ENCODE measurements at places on chromosomes 6 and 20.

DNA sequence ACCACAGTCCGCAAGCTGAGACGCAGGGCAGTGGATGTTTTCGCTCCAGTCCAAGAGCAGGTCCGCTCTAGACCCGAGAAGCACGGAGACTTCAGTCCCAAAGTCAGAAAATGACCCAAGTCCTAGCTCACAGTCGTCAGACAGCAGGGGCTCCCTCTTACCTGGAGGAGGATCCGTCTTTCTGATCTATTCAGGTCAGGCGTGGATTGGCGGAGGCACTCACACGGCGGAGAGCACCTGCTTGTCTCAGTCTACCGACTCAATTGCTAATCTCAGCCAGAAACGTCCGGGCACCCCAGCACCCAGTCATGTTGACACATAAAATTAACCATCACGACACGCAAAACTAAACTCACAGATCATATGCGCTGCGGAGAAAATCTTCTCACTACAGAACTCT, 285.3 kb upstream of the CDH4 start:
- DNase-seq, result no peak

GRCh38 chr6:79612918-79613317, 18.2 kb upstream of the SH3BGRL2 start:
- no peak for DNase-seq

DNA sequence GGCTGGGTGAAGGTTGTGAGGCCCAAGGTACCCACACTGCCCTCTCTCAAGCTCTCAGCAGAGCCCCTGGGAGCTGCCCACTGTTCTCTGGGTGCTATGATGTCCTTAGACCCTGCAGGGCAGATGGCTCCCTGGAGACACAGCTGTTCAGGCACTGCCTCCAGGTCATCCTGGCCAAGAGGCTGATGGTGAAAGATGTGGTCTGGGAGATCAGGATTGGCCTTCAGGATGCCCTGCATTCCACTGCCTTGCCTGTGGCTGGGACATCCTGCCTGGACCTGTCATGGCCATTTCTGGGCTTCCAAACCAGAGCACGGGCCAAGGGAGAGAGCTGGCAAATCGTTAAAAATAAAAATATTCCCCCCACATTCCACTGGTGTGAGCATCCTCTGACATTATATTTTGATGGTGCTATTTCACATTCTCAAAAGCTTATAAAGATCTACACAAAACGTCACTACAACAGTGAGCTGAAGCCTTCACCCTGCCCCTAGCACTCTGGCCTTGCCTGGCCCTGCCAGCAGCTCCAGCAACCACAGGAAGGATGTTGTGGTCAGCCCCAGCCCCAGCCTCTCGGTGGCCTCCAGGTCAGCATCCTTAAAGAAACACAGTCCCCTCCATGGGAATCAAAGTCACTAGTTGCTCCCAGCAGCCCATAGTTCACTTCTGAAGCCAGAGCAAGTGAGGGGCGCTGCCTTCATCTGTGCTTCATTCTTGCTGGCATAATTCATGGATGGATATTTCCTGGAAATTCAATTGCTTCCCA, 13.5 kb upstream of the KCNK16 start:
- peak; percentile 36 for DNase-seq

DNA sequence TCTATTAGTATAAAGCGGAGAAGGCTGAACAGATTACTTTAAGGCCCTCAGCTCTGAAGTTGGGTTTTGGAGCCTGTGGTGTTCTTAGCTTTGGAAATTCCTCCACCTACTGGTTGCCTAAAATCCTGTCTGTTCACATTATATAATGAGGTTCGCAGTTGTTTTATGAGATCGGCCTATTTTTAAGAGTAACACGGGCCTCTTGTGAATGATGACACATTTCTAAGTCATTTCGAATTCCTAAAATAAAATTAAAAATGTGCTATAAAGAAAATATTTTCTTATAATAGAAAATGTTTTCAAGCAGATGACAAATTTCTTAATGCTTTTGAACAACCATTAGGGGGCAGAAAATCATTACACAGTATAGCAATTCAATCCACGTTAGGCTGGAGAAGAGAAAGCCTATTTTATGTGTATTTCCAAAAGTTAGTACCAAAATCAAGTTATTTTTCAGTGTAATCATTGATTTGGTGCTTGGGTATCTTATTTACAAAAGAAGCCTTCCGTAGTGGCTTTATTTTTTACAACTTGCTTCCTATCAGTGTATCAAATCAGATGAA, 15.8 kb upstream of the FAM8A1 start:
- peak; percentile 87 for DNase-seq

DNA sequence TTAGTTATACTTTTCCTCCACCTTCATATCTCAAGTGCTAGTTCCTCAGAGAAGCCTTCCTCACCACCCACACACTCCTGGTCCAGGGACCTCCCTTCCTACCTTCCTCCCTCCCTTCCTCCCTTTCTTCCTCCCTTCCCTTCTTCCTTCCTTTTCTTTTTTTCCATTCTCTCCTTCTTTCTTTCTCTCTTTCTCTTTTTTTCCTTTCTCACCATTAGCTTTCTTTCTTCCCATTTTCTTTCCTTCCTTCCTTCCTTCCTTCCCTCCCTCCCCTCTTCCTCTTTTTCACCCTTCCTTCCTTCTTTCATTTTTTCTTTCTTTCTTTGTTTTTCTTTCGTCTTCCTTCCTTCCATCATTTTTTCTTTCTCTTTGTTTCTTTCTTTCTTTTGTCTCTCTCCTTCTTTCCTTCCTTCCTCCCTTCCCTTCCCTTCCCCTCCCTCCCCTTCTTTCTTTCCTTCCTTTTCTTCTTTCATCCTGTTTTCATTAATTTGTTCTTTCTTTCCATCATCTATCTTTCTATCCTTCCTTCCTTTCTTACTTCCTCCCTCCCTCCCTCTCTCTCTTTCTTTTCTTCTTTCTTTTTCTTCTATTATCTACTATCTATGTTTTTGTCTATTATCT, 416.0 kb downstream of the PLCB1 start:
- DNase-seq, result no peak

GRCh38 chr6:44712353-44713111, 325.0 kb downstream of the CDC5L start:
- DNase-seq, result no peak

GRCh38 chr6:151142676-151143075, 97.1 kb upstream of the AKAP12 start:
- no peak for DNase-seq

- no peak for DNase-seq
Measured at GRCh38 chr6:142679907-142680700, 264.9 kb downstream of the HIVEP2 start.

GRCh38 chr6:56927538-56928453, 27.1 kb upstream of the BEND6 start:
- DNase-seq, result peak; percentile 13

GRCh38 chr6:157240960-157241311, 82.4 kb downstream of the TMEM242 start:
- no peak for DNase-seq

DNA sequence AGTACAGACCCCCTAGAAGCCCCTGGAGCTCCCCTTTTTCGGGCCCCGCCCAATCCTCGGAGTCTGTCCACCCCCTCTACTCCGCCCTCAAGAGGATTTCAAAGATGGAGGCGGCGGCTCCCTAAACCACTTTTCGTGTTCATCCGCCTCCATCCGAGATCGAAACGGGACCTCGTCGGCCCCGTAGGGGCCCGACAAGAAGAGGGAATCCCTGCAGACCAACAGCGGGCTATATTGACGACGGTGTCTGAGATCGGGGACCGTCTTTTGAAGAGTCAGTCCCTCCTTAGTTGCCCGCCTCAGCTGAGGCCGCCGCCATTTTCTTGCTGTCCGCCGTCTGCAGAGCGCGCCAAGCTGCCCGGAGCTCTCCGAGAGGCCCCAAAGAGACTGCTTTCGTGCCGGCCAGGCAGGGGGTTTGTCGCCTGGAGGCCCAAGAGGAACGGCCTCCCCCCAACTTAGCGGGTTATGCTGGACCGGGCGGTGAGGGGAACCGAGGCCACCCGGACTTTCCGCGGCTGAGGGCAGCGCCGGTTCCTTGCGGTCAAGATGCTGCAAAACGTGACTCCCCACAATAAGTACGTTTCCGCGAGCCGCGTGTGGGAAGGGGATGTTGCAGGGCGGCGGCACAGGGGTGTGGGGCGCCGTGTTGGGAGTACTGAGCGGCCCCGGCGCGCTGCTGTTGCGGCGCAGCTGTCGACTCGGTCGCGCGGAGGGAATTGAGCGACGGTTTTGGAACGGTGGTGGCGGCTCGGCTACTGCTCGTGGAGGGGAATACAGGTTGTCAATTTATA, 4.2 kb downstream of the BRD2 start:
- peak; percentile 84 for DNase-seq

DNA sequence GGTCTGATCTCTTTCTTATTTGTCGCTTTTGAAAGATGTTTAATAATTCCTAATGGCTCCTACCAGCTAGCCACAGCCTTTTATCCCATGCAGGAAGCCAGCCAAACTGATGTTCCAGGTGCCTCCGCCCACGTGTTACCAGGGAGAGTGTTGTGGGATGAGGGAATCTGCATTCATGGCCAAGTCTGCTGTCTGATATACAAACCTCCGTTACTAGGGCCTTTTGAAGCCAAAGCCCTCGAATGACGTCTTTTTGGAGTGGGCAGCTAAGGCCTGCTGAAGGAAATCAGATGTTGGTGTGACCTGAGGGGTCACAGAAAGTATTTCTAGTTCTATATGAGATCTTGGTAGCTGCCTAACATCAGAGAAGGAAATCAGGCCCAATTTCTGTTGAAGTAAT, 21.3 kb downstream of the STK35 start:
- no peak for DNase-seq

DNA sequence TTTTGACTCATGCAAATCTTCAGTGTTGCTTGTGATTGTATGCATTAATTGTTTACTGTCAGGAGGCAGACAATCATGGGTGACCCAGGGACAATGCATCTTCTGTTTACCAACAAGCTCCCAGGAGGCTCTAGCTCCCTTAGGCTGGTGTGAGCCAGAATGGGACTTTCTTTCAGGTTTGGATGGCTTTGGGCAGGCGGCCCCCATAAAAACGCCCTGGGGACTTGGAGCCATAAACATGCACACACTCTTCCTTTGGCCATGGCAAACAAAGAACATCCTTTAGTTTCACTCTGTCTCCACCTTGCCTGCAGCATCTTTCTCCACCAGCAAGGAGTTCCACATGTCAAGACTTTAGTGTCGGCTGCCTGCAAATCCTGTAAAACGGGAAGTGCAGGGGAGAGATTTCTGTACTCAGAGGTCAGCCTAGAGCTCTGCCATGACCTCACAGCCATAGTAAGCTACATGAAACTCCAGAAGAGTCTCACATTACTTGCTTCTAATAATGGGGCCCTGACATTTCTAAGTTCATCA, 127.6 kb downstream of the MAP3K7 start:
- no peak for DNase-seq

DNA sequence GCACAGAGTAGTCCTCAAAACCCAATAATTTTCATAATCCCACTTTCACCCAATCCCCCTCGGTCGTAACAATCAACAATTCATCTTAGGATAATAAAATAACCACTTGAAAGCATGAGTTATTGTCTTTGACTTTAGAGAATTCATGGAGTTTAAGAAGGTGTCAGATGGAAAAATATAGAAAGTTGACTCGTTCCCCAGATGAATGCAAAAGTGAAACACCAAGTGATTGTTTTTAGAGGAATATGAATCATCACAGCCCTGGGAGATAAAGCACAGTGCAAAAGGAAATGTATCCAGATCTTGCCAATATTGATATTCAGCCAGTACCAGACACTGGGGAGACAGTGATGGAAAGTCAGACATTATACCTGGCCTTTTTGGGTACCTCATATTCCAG, 860.5 kb downstream of the DHX35 start:
- DNase-seq, result no peak

GRCh38 chr6:154428897-154429296, 72.3 kb upstream of the IPCEF1 start:
- DNase-seq, result no peak

DNA sequence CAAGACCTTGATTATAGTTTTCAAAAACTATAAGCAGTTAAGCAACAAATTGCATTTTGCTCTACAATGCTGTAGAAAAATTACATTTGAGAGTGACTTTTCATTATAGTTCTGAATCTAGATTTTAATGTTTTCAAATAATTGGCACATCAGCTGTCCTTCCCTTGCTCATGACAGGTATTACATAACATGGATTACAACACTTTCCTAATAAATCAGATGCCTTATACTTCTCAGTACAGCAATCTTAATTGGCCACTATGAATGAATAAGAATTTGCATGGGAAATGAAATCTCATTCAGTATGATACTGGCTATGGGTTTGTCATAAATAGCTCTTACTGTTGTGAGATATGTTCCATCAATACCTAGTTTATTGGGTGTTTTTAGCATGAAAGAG, 29.9 kb downstream of the HSF2 start:
- no peak for DNase-seq

GRCh38 chr6:114862064-114862463, 519.2 kb upstream of the HS3ST5 start:
- DNase-seq, result no peak

DNA sequence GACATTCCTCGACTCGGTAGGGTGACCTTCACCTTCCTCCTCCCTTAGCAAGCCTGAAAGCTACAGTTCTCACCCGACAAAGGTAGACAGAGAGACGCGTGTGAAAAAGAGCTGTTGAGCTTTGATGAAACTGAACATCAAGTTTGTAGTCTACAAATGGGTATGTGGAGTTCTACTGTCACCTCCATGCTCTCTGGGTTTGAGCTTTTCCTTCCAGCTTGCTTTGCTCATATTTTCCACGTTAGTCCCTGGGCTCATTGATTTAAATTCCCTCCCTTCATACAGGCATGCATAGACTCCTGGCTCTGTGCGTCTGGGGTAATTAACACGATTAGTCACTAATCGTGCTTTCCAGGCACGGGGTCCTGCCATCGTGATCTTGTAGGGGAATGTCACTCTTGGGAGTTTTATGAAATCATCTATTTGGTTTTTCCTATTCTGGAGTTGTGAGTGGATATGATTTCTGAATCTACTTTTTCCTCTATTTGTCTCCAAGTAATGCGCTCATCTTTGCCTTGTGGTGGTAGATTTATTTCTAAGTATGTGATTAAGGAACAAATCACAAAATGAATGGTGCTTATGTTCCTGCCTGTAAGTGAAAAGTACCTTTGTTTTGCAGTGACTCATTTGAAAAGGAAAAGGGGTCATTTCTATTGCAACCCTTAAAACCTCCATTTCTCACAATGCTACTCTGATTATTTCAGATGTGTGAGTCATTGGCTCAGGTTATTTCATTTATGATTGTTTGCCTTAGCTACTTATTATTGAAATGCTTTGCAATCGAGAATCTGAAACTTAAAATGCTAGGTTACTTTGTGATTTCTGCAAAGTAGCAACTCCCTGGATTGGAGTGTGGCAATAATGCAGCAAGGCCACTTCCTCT, 154.6 kb downstream of the ZDHHC14 start:
- peak; percentile 79 for DNase-seq

DNA sequence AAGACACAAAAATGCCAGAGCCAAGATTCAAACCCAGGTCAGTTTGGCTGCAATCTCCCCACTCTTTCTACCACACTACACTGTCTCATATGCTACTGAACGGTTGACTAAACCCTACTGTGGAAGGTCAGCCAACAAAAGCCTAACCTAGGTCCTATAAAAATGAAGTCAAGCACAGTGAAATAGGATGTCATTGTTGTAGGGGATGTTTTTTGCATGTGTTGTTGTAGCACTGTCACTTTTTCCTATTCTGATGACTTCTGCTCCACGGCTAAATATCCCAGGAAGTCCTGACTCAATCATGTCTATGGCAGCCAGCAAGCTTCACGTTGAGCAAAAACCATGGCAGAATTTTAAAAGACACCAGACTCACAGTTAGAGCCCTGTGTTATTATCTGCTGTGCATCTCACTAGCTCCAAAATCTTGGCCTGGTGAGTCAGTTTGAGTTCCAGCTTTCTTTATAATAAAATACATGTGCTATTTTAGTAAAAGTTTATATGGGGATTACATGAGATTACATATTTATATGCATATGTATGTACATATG, 322.1 kb upstream of the NT5E start:
- no peak for DNase-seq

- peak; percentile 28 for DNase-seq
Measured at GRCh38 chr20:45911486-45912343, at the start of gene PLTP. Gene PLTP (minus strand): TSS chr20:45912155. CDS start chr20:45911452, 703 bp downstream.

Data from Kasumi-1 (cell line).